Left kidney (tissue), 8 donors: ENCODE measurements at places on chromosomes 1 and 21.

DNA sequence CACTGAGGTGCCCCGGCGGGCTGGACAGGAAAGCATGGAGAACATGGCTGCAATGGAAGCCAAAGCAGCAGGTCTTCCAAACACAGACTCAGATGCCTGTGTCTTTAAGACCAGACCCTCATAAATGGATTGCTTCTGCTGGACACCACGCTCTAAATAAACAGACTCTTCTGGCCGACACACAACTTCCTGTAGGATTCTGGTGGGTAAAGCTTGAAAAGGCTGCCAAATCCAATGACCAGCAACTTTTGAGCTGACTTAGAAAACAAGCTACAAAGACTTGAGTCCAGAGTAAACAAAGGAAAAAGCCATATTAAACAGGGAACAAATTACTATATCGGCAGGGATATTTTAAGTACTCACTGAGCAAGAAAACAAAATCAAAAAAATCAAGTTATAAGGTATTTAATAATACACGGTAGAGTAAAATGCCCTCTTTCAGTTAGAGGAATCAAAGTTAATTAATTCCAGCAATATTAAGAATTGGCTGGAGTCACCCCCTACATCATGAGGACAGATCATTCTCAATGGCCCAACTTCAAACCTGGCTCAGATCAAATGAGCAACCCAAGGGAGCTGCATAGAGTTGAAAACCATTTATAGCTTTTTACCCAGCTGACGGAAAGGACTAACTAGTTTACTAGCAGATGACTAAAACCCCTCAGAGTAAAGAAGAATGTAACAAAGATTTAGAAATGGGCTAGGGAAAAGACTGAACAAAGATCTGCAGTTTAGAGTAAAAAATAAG, 102.4 kb downstream of the TGFBR3 start:
- no peak for DNase-seq

DNA sequence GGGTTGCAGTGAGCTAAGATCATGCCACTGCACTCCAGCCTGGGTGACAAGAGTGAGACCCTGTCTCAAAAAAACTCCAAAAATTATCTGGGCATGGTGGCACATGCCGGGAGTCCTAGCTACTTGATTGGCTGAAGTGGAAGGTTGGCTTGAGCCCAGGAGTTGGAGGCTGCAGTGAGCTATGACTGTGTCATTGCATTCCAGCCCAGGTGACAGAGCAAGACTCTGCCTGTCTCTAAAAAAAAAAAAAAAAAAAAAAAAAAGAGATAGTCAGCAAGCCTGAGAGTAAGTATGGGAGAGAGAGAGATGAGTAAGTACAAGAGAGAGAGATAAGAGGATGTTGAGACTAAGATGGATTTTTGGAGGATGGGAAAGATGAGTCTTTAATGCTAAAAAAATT, 180.8 kb upstream of the CACYBP start:
- DNase-seq: no peak

DNA sequence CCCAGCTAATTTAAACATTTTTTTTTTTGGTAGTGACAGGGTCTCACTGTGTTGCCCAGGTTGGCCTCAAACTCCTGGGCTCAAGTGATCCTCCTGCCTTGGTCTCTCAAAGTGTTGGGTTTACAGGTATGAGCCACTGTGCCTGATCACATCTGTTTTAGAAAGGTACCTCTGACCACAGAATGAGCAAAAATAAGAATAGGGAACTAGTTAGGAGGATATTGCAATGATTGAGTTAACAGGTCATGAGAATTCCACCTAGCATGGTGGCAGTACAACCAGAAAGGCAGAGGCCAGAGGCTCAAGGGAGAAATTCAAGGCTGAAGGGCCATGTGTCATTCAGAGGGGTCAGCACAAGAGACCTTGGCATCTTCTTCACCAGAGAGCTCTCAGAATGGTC, 49.6 kb downstream of the ELAPOR1 start:
- DNase-seq: no peak

DNA sequence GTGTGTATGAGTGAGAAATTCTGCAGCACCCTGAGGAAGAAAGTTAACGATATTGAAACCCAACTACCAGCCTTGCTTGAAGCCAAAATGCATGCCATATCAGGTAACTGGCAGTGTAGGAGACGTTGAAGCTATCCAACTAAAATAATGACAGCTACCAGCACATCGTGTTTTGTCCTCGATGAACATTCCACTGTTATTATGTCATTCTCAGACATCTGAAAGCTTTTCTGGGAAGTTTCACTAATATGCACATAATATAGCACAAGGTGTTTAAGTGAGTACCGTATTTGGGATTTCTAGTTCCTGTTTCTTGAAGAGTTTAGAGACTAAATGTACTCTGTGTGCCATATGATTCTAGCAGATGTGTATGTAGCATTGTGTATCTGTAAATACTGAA, 173.5 kb downstream of the DISC1 start:
- no peak for DNase-seq

GRCh38 chr1:19442154-19443096, 42.9 kb downstream of the CAPZB start:
- DNase-seq: no peak

- no peak for DNase-seq
Measured at GRCh38 chr1:245831518-245831917, 675.6 kb downstream of the SMYD3 start.

DNA sequence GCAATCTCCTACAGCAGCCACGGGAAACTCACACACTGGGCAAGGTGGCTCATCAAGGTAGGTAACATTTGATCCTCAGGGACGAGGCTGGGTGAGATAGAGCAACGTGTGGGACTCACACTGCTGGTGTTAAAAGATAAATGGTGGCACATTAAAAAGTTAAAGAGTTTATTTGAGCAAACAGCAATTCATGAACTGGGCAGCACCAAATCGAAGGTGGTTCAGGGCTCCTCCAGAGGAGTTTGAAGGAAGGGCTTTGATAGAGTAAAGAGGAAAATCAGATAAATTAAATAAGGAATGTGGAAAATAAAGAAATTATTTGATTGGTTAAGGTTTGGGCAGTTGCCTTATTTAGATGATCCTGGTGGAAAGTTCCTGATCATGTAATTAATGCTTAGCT, 23.6 kb upstream of the TMEM51 start:
- DNase-seq: no peak

- DNase-seq: no peak
Measured at GRCh38 chr21:39915881-39916280, 48.6 kb downstream of the PCP4 start.

- no peak for DNase-seq
Measured at GRCh38 chr1:183645531-183645930, 7.6 kb downstream of the APOBEC4 start.

DNA sequence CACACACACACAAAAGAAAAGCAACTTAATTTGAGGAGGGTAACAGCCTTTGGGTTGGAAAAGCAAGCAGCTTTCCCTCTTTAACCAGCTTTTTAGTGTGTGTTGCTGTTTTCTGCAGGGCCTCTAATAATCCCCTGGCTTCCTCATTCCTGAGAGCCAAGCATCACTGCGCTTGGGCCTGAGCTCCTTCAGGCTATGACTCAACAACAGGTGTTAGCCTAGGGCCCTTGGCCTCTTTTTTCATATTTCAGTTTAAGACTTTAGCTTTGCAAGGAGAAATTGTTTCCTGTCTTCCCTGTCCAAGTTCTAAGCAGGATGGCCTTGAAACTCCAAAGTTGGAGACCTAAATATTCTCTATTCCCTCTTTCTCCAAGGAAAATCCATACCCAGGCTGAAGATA, 26.2 kb upstream of the SNX27 start:
- DNase-seq: peak; percentile 14

DNA sequence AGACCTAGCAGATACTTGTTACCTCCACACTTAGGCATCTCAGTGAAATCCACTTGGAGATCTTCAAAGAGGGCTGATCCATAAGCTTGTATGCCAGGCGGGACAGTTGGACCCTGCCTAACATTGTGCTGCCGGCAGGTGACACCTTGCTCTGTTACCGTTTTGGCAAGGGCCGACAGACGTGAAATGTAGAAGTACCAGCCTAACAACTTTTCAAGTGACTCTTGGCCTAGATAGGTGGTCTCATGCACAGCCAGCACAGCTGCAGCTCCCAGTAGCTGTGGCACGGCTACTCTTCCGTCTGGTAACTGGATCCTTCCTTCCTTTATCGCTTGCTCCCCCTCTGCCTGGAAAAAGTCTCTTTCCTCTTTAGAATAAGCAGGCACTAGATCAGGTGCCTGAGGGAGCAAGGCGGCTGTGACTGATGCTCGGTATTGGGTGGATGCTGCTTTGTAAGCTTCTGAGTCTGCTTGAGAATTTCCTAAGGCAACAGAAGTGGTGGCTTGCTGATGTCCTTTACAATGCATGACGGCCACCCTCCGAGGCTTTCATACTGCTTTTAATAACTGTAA, 713.5 kb downstream of the AMY1C start:
- no peak for DNase-seq

DNA sequence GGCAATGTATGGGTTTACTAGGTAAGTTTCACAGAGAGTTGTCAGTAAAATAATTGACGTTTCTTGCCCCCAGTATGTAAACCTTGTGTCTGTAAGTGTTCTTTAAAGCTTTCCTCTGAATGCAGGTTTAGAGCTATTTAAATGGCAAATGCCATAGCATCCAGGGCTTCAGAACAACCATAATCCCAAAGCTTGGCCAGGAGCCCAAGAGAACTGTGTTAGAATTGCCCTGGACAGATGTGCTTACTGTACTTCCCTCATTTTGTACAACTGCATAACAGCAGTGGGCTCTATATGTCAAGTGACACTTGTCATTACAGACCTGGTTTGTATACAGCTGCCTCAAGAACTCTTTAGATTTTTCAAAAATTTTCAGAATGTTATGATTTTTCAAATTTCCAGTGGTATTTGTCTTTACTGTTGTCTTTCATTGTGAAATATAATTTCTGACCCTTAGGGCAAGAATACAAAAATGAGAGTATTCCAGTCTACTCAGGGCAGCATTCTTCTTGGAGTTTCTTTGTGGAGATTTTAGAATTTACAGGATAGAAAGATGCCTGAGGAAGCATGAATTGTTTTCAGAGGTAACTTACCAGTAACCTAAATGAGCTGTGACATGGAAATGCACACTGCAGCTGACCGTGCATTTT, 136.9 kb upstream of the L1TD1 start:
- DNase-seq: no peak

DNA sequence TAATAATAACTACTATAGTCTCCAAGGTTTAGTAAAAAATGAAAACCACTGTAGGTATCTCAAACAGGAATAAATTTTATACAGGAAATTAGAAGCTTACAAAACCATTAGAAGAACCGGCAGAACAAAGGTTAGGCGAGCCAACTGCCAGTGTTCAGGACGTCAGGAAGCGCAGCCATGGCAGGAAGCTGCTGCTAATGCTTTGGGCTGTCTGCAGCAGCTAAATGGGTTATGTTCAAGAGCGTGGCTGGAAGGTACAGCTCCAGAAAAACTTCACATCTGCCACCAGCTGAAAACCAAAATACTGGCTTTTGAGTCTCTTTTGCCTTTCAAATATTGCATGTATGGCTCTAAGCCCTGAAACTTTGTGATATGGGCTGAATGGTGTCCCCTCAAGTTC, 35.7 kb upstream of the MYSM1 start:
- DNase-seq: no peak

DNA sequence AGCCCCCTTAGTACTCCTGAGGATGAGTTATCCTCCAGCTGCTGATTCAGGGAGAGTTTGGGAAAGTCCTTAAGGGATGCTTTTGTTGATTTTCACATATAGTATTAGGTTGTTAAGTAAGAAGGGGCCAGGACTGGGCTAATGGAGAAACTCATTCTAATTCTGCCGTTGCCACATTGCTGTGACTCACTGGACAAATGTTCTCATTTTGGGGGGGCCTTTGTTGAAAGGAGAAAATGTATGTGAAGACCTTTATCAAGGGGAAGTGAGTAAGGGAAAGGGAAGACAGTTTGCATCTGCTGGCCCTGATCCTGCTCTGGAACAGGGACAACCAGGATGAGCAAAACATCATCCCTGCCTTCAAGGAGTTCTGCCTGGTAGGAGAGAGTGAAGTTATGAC, 123.2 kb upstream of the FGGY start:
- DNase-seq: no peak

DNA sequence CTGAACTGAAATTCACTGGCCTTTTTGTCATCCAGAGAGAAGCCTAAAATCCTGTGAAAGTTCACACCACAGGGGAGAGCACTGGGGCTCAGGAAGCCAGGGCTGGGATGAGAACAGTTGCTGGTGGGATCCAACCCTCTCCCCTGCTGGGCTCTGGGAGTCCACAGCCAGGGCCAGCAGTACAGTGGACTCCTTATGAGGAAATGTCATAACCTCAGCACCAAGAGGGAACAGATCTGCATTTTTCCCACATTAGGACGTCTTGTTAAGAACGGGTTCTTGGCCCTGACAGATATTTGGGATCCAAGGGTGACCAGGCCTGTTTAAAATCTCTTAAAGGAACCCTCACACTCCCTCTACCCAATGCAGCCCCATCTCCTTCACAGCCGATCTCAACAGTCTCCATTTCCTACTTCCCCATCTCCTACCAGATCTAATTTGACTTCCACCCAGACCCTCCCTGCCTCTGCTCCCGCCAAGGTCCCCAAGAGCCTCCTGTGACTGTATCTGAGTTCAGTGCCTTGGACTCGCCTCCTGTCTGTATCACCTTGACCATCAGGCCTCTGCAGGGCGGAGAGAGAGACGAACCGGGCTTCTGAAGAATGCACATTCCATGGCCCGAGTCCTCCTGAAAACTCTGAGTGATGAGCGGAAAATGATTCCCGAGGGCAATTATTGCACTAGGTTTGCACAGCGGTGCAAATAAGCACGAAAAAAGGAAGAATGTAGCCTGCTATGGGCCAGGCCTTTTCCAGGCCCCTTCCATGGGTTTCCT, 159.9 kb downstream of the TRABD2B start:
- DNase-seq: no peak

DNA sequence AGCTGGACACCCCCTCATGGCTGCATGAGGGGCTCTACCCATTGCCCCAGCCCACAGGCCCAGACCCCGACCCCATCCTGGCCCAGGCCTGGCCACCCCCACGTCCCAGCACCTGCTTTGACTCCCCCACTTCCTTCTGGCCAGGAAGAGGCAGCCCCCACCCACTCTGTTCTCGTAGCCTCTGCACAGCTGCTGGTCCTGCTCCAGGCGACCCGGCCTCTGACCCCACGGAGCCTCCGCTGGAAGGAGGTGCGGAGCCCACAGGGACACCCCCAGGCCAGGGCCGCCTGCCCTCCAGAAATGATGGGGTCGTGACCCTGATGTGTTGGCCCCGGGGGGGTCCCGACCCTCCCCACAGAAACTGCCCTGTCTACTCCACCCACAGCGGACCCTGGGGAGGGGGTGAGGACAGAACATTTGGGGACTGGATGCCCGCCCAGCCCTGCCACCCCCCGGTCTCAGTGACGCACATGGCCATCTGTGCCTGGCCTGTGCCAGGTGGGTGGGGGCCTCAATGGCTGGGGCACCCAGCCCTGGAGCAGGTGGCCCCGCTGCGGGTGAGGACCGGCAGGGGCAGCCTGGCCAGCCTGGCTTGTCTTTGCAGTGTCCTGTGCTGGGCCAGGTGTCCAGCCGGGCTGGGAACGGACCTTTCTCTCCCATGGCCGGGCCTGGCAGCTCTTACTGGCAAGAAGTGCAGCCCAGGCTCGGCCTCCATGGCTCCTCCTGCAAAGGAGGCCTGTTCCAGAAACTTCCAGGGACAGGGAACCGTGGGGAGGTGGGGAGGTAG, 78.6 kb downstream of the MORN1 start:
- DNase-seq: no peak
